Activated CD4-positive, alpha-beta memory T cell treated with anti-CD3 and anti-CD28 coated beads, Interleukin-2, amount 10 ng/mL, durations not matched to agents 7 days and 5 days (primary cell): ENCODE measurements at places on chromosomes 7 and 10.

DNA sequence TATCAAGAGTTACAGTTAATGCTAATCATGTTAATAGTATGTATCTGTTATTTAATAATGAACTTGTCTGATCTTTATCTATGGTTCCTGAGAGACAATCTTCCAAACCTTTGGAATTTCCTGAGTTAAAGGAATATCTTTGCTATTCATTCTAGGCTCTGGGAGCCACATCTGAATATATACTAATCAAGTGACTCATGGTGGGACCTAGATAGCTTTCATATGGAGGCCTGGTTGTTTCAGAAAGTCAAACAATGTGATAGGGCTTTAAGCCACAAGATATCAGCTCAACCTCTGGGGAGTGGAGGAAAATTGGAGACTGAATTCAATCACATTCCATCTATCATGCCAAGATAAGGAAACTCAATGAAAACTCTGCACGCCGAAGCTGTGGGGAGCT lies 746.4 kb downstream of the TNS3 start:
- no peak for DNase-seq

DNA sequence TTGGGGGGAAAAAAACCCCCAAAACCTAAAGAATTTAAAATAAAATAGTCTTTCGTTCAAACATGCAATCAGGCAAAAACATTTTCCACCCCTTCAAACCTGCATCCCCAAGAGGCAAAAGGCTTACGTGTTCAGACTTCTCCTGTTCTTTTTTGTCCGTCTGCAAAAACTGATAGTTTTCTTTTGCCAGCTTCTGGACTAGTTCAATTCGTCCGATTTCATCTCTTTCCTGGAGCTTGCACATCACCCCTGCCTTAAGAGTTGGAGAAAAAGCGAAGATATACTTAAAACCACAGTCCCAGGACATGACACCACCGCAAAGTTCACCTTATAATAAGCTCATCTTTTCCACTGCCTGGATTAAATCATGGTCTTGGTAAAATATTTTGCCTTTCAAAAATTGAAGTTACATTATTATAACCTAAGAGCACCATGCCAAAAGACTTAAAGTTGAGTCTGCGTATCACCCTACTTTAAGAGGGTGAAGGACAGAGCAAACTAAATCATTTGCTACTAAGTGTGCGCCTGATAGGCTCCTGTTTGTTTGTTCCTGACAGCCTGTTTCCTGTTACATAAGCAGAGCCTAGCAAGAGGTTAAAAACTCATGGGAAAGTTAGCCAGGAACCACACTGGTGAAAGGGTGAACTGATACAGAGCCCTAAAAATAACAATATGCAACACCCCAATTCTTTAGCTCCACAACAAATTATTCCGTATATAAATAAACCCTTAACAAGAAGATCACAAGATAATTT lies 137.0 kb downstream of the RAPGEF5 start:
- DNase-seq: no peak

DNA sequence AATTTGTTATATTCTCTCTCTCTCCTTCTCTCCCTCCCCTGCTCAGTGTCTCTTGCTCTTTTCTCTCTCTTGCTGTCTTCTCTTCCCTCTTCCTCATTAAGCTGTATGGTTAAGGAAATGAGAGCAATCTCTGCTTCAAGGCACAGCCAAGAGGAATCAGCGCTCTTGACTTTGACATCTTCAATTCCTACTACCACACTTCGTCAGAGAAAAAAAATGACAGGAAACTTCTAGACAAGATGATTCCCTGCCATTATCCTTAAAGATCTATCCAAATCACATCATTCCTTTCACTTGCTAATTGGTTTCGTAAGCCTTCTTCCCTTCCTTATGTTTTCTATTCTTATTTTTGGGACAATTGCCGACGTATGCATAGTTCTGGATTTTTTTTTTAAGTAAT lies 425.0 kb downstream of the KCNMA1 start:
- DNase-seq: no peak

DNA sequence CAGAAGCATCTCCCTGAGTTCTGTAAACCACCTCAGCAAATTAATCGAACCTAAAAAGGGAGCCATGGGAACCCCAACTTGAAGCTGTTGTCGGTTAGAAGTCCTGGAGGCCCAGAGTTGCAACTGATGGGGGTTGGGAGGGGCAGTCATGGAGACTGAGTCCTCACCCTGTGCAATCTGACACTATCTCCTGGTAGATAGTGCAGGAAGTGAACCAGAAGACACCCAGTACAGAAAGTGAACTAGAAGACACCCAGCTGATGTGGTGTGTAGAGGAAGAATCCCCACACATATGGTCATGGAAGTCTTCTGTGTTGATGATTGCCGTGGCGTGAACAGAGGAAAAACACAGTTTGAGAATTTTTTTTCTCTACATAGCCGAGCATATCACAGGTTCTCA lies 58.8 kb upstream of the SRRM3 start:
- DNase-seq: no peak

DNA sequence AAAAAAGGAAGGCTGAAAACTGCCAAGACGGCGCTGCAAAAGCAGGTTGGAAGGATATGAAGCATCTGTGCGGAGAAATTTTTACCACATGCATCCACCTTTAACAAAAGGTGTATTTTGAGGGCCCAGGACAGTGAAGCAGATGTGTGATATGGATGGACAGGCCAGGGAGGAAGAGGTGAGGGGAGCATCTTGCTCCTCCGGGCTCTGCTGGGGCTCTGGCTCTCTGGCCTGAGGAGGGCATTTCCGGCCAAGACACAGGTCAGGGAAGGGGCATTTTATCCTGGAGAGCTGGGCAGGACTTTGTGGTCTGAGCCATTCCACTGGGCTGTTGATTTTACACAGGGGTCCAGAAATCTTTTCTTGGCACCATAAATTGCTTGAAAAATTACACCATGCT lies 175.1 kb downstream of the ZMYND11 start:
- no peak for DNase-seq
